ENCODE measurements at places on chromosomes 2 and 18.

DNA sequence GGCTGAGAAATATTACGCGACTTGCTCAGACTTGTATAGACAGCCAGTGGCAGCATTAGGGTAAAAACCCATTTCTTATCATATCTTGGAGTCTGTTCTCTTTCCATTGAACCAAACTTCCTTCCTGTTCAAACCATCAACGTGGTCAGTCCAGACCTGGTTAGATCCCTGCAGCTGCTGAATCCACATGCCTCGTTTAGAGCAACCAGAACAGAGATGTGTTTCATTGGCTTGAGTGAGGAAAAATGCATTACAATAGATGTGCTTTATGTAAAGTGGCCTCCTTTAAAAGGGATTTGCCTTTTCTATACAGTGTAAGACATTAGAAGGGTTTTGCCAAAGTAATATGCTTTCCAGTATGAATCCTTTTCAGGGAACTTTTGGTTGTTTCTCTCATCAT is 232.4 kb downstream of the MEIS1 start:
- DNase-seq, result no peak

GRCh38 chr2:224063298-224063648 is 24.2 kb upstream of the SERPINE2 start:
- no peak for DNase-seq

GRCh38 chr2:191333911-191334357 is 88.7 kb downstream of the MYO1B start:
- no peak for DNase-seq

GRCh38 chr2:170324640-170325046 is 146.7 kb downstream of the MYO3B start:
- DNase-seq, result peak; percentile 71

DNA sequence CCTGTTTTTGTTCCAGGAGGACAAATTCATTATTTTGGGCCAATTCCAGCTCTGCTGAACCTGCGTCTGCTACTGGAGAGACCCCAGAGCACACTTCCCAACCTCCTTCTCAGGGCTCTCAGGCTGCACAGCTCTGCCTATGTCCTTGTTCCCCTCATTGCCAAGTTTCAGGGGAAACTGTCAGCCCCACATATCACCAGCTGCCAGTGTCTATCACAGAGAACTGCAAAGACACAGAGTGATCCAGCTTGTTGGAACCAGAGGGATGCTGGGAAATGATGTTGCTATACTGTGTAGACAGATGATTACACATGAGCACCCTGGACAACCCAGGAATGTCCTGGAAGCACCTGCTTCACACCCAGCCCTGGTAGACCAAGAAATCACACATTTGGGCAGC is 67.4 kb upstream of the TMEM247 start:
- DNase-seq, result no peak

DNA sequence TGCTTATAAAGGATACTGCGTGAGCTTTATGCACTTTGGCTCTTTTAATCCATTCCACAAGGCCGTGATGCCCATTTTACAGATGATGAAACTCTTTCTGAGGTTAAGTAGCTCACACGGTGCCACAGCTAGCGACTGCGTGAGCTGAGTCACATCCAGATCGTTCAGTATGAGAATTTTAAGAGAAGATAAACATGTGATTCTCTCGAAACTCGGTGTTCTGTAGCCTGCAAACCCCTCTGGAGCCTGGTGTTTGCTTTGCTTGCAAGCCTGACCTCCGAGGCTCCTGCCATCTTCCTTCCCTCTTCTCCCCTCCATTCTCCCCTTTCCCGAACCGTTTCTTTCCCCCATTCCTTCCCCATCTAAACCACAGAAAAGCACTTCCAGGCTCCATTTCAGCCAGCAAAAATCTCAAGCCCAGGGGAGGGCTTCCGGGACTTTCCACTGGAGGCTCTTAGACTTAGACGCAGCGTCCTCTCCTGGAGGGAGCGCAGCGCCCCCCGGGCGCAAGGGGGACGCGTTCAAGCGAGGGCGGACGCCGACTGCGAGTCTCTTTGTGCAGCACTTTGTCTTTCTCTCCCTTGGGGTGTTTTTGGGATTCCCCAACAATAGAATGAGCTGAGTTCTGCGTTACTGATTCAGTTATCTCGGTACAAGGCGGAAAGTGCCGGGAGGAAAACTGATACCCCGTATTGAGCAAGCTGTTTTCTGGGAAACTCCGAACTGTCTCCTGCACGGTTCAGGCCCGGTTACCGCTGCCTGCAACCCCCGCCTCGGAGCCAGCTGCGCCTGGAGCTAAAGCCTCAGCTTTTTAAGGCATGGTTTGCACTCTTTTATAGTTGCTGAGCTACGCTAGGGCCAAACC is 38.0 kb downstream of the CYP1B1 start:
- no peak for DNase-seq

DNA sequence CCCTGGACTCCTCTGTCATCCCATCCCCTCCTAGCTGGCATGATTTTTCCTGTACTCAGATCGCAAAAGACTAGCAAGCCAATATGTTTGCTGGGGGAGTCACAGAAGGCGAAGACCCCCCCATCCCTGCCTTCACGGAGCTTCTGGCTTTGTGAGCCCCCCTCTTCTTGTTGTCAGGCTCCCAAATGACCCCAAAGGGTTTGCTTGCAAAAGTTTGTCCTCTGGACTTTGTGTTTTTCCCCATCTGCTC is 169.9 kb downstream of the SMAD7 start:
- no peak for DNase-seq

DNA sequence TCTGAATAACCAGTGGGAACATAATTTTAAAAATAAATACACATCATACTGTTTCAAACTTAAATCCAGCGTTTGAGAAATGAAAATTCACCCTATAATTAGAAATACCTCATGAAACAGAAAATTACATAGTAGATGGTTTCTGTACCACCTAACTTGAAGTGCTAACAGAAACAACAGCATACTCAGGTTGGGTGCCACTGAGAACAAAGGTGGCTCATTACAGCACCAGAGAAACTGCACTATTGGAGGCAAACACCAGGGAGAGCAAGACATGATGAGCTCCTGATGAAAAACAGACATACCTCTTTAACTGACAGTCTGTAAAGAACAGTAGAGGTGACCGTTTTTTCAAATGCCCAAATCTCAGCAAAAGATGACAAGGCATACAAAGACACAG is 12.6 kb downstream of the SULT1C4 start:
- DNase-seq, result no peak

DNA sequence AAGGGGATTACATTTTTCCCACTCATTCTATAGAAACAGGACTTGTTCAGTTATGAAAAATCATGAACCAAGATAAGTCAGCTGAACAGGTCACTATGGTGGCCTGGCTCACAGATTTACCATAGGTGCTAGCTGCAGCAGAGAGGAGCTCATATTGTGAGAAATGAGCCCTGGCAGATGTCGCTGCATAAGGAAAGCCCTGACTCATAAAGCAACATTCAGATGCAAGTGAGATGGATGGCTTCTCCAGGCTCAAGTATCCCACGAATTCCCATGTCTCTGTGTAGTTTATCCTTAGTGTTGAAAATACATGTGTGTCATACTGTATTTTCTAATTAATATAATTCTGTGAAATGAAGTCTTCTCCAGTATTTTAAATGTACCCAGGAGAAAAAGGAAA is 115.0 kb upstream of the LHCGR start:
- no peak for DNase-seq

GRCh38 chr2:223260681-223261080 is 208.7 kb downstream of the KCNE4 start:
- DNase-seq, result no peak

DNA sequence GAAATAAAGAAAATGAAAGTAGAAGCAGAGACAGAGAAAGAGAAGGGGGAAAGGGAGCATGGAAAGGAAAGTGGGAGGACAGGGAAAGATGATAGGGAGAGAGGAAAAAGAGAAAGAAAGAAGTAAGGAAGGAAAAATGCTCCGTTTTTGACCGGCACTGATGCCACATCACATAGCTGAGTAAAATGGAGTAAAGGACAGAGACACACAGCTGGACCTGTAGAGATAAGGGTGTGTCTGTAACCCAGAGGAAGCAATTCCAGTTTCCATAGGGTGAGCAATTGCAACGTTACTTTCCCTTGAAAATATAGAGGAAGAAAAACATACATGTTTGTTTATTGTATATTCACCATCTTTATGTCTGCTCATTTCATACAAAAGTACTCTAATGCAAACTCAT is 1866.9 kb upstream of the PIK3C3 start:
- DNase-seq, result no peak

GRCh38 chr2:1455466-1455865 is 42.2 kb downstream of the TPO start:
- no peak for DNase-seq

DNA sequence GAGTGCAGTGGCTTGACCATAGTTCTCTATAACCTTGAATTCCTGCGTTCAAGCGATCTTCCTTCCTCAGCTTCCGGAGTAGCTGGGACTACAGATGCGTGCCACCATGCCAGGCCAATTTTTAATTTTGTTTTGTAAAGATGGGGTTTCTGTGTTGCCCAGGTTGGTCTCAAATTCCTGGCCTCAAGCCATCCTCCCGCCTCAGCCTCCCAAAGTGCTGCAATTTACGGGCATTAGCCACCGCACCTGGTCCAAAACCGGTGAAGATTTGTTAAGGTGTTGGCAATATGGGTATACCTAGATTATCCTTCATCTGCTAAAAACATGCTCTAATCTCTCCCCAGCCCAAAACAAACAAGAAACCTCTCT is 1.3 kb upstream of the EIF2AK3 start:
- DNase-seq, result no peak

DNA sequence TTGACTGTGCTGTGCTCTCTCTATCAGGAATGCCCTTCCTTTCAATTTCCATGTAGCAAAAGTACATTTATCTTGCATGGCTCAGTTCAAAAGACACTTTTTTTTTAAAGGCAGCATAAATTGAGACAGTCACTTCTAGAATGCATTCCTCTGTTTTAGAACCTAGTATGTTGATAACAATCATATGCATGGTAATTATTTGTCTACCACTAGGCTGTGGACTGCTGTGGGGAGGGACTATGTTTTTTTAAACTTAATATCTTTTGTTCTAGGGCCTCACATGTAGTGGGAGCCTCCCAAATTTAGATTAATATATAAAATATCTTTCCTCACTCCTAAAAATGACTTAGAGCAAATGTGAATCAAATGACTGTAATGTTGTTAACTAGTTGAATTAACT is 269.9 kb downstream of the MEIS1 start:
- no peak for DNase-seq

All from NCI-H526 (cell line).